ENCODE measurements at places on chromosomes 16 and 17.

- no peak overlapping the region for H3K4me3 ChIP-seq
- no peaks in the 10 kb centered on the region for H3K27me3 ChIP-seq
- no peak overlapping the region for H3K27ac ChIP-seq
- no peak for DNase-seq
Observed at GRCh38 chr17:8451933-8452614, 16.4 kb downstream of the NDEL1 start.

GRCh38 chr17:7839190-7839875 lies 5.3 kb downstream of the KDM6B start:
- peaks cover 52% of the 10 kb centered on the region for H3K4me1 ChIP-seq
- peaks cover 8% of the 10 kb centered on the region for H3K36me3 ChIP-seq
- no peaks in the 10 kb centered on the region for H3K27me3 ChIP-seq
- no peak for DNase-seq
- H3K27ac ChIP-seq: peak overlapping the region; percentile 59

- H3K36me3 ChIP-seq: no peaks in the 10 kb centered on the region
- H3K4me1 ChIP-seq: no peaks in the 10 kb centered on the region
- no peak for DNase-seq
- H3K27me3 ChIP-seq: no peaks in the 10 kb centered on the region
- no peak overlapping the region for H3K4me3 ChIP-seq
- no peak overlapping the region for H3K27ac ChIP-seq
Observed at GRCh38 chr16:10678655-10679054, 16.1 kb downstream of the TEKT5 start.

DNA sequence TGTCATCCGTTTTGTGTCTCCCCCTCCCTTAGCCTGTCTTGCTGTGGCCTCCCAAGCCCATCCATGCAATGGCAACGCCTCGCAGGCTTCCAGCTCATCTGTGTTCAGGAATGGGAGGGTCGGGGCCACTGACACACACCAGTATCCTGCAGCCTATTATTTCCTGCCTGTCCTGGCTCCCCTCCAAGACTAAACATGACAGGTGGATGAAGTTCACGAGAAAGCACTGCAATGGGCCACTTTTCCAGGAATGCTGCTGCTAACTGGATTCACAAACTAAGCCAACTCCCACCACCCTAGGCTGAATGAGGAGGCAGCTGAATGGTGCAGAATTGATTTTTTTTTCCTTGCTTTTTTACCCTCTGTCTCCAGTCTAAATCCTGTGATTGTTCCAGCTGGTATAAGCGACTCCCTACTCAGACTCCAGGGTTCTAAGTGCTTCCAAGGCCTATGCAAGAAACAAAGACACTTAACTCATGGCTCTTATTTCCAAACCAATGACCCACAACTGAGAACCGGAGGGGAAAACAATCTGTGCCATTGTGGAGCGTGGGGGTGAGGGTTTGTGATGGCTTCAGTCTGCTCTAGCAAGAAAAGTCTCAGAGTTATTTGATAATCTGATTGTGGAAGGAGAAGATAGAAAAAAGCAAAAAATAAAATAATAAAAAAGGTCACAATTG lies 23.3 kb downstream of the TMEM100 start:
- H3K27ac ChIP-seq: no peak overlapping the region
- no peaks in the 10 kb centered on the region for H3K27me3 ChIP-seq
- no peaks in the 10 kb centered on the region for H3K4me1 ChIP-seq
- no peak for DNase-seq
- H3K36me3 ChIP-seq: no peaks in the 10 kb centered on the region
- no peak overlapping the region for H3K4me3 ChIP-seq

DNA sequence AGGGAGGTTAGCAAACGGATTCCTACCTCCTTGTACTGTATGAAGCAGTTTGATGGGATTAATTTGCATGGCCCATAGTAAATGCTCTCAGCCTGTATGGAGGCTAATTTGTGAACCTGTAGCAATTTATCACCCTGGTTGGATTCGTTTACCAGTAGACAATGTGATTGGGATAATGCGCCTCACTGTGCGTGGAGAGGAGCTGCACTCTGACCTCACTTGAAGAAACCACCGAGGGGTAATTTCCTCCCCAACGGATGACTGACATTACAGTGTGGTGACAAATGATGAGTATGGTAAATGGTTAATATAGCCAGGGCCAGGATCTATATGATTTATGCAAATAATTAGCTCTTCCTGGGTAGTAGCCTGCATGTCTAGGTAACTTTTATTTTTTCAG lies 479.1 kb upstream of the RBFOX1 start:
- no peaks in the 10 kb centered on the region for H3K4me1 ChIP-seq
- no peaks in the 10 kb centered on the region for H3K27me3 ChIP-seq
- H3K36me3 ChIP-seq: no peaks in the 10 kb centered on the region
- DNase-seq: no peak

DNA sequence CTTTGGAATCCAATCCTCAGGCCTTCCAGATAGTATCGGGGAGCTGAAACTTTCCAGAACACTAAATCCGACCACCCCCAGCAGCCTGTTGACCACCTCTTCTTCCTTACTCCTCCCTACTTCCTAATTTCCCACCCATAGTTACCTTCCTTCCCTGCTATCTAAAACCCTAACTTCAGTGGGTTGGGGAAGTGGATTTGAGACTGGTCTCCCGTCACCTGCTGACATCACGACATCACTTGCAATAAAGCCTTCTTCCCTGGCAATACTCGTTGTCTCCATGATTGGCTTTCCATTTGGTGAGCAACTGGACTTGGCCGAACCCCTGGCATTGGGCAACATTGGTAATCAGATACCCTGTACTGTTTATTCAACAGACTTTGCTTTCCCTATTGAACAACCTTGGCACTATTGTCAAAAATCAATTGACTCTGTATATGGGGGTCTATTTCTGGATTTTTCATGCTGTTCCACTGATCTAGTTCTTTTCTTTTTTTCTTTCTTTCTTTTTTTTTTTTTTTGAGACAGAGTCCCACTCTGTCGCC lies 11.8 kb upstream of the FOXK2 start:
- H3K27ac ChIP-seq: no peak overlapping the region
- H3K27me3 ChIP-seq: no peaks in the 10 kb centered on the region
- no peaks in the 10 kb centered on the region for H3K4me1 ChIP-seq
- no peaks in the 10 kb centered on the region for H3K36me3 ChIP-seq

GRCh38 chr17:82674656-82675475 lies 23.6 kb downstream of the RAB40B start:
- no peak overlapping the region for H3K27ac ChIP-seq
- no peaks in the 10 kb centered on the region for H3K27me3 ChIP-seq
- no peaks in the 10 kb centered on the region for H3K4me1 ChIP-seq

DNA sequence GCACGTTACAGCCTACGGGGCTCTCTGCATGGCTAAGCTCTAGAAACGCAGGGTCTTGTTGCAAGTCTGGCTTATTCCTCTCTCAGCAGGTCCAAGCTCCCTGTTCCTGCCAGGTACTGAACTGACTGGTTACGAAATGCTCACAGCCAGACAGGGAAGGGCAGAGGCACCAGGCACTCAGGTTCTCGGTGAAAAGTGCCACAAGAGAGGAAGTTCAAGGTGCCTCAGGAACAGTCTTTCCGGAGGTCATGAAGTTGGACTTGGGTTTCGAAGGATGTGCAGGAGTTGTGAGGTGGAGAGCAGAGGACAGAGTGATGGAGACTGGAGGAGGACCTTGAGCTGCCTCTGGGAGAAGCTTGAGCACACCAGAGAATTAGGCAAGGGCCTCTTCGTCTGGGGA lies 124.7 kb upstream of the GSE1 start:
- H3K4me1 ChIP-seq: no peaks in the 10 kb centered on the region
- no peak overlapping the region for H3K27ac ChIP-seq
- H3K36me3 ChIP-seq: no peaks in the 10 kb centered on the region
- no peak overlapping the region for H3K4me3 ChIP-seq
- H3K27me3 ChIP-seq: no peaks in the 10 kb centered on the region
- DNase-seq: no peak
